ENCODE measurements at places on chromosomes 6 and 20. TPM values are rescaled to one million over a fixed set of nuclear protein-coding genes. Genes with fewer than 3 reads are reported as not detected.

The DLK2 gene
- not detected for total RNA-seq

The TRIM26 gene
- 8.3 TPM for total RNA-seq

The NTSR1 gene
- total RNA-seq: 0.12 TPM

DNA sequence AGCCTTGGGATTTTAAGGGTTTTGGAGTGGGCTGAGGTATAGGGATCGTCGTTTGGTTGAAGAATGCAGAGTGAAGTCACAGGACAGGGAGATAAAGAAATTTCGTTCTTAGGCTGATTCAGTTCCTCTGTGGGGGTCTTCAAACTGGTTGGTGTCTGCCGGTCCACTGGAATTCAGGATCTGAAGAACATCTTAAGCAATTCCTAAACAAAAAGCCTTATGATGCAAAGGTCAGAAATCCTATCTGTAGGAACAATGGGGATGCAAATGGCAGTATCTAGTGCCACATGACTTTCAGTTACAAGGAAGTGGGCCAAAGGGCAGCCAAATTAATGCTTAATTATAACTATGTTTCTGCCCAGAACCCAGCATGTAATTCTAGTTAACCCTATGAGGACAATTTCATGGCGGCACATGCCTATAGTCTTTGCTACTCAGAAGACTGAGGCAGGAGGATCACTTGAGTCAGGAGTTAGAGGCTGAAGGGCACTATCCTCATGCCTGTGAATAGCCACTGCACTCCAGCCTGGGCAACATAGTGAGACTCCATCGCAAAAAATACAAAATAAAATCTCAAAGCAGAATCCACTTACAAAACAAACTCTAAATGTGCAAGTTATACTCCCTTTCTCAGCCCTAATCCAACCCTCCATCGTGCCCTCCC is 4.6 kb upstream of the SLC2A10 start:
- DNase-seq: no peak

GRCh38 chr6:131955876-131956275 is 4.7 kb upstream of the CCN2 start:
- no peak for DNase-seq

DNA sequence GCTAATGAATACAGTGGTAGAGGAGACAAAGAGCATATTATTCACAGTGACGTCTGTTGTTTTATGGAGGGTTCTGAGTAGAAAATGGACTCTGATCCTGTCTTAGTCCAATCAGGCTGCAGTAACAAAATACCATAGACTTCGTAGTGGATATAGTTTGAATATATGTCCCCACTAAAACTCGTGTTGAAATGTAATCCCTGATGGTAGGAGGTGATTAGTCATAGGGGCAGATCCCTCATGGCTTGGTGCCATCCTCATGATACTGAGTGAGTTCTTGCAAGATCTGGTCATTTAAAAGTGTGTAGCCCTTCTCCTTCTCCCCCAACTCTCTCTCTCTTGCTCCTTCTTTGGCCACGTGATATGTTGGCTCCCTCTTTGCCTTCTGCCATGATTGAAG is 82.5 kb downstream of the CD83 start:
- no peak for DNase-seq

GRCh38 chr6:162621246-162621645 is 106.3 kb downstream of the PRKN start:
- DNase-seq: peak; percentile 33

GRCh38 chr20:33995053-33995831 is 1.5 kb downstream of the RALY start:
- peak; percentile 22 for DNase-seq
